ENCODE measurements at places on chromosomes 1 and 21. TPM values are rescaled to one million over a fixed set of nuclear protein-coding genes. Genes with fewer than 3 reads are reported as not detected.

DNA sequence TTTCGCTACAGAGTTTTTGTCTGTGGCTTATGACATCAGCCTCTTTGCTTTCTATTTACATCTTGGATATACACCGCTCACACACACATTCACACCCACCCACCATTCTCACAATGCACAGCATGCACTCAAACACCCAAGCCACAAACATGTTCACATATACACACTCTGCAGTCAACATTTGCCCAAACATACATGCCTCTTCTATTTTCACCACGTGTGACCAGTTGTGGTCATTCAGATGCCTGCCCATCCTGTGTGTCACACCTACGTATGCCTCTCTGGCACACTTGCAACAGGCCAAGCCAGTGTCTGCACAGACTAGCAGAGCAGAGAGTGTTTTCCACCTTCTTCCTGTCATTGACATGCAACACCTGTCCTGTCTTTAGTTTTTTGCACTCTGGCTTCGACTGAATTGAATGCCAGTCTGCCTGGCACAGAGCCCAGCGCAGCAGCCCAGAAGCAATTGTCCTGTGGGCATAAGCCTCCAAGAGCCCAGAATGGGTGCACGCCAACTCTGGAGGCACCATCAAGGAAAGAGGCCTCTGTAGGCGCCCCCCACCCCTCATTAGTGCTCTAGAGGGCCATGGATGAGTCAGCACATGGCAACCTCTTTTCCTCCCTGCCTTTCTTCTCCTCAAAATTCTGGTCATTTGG, 37.7 kb upstream of the LRRN2 start:
- no peaks in the 10 kb centered on the region for H3K36me3 ChIP-seq
- no peaks in the 10 kb centered on the region for H3K27me3 ChIP-seq
- DNase-seq = no peak
- H3K4me3 ChIP-seq = no peak overlapping the region

DNA sequence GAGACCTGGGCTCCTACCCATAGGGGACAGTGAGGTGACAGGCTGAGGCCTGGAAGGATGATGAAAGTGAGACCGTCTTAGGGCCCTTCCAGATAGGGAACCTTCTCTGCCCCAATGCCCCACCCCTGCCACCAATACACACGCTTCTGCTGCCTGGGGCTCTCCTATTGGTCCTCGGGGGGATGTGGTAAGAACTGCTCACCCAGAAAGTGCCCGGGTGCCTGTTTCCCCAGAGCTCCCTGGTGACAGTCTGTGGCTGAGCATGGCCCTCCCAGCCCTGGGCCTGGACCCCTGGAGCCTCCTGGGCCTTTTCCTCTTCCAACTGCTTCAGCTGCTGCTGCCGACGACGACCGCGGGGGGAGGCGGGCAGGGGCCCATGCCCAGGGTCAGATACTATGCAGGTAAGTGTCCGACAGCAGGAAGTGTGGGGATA, 948 bp downstream of the SEMA4A start:
- peaks cover 5% of the 10 kb centered on the region for H3K4me1 ChIP-seq
- H3K27me3 ChIP-seq = no peaks in the 10 kb centered on the region
- no peaks in the 10 kb centered on the region for H3K36me3 ChIP-seq
- H3K4me3 ChIP-seq = no peak overlapping the region
- DNase-seq = no peak

DNA sequence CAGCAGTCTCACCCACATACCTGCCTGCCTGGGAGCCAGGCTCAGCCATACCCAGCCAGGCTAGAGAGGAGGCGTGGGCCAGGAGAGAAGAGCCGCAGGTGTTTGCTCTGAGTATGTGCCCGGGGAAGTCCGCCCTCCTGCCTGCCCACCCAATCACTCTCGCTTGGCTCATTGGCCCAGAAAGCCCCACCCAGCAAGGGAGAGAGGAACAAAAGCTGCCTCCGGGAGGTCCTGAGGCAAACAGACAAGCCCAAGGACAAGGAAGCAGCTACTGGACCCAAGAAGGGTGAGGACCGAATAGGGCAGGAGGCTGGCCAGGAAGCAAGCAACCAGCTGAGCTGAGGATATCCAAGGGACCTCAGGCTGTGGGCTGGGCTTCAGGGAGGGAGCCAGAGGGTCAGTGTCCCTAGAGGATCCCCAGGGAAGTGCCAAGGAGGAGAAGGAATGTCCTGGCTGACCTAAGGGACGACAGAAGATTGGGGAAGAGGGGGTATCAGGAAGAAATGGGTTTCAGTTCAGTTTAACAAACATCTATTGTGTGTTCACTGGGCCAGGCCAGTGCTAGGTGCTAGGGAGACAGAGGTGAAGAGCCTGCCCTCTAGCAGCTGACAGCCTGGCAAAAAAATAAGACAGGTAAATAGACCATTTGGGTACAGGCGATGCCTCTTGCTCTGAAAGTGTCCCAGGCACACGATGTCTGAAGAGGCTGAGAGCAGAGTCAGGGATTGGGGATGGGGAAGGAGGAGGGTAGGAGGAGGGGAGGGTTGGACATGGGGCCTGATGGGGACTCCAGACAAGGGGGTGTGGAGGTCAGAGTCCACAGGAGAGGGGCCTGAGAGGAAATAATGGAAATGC, at the start of gene GJB4:
GJB4 (plus strand) TSS at position 238 of the 855 bp plus-strand sequence. CDS start 1,515 bp downstream, outside the sequence.
- H3K4me3 ChIP-seq = no peak within 1 kb of the TSS
- DNase-seq = no peak
- H3K27ac ChIP-seq = no peak within 1 kb of the TSS
- no peaks in the 10 kb centered on the region for H3K27me3 ChIP-seq
- no peaks in the 10 kb centered on the region for H3K4me1 ChIP-seq

- H3K27me3 ChIP-seq = no peaks in the 10 kb centered on the region
- no peak for DNase-seq
- no peaks in the 10 kb centered on the region for H3K36me3 ChIP-seq
Observed at GRCh38 chr1:59194621-59195020, 102.3 kb upstream of the FGGY start.

DNA sequence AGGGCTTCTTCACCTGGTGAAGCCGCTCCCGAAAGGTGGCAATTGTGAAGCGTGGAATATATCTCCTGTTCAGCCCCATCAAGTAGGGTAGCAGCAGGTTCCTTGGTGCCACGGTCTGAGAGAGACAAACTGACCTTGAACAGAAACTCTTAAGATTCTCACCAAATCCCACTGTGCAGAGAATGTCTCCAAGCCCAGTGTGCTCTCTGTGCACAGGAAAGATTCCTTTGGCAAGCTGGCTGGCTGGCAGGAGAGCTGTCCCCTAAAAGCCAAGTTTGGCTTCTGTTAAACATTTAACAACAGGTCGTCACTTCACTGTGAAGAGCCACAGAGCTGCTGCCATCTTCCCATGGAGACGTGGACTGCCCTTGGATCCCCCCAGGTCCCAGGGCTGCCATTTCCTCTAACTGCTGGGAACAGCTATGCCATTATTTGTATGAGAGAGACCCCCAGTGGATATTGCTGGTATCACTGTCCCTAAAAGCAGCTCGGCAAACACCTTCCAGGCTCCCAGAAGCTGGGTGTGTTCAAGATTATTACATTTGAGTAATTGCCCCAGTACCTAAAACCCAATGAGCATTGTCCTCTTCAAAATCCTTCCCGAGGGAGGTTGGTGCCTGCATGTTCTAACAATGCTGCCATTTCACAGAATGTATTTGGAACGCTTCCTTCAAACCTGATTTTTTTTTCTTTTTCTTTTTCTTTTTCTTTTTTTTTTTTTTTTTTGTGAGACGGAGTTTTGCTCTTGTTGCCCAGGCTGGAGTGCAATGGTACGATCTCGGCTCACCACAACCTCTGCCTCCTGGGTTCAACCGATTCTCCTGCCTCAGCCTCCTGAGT, 71.8 kb downstream of the CD58 start:
- peak; percentile 54 for DNase-seq
- no peaks in the 10 kb centered on the region for H3K36me3 ChIP-seq
- no peaks in the 10 kb centered on the region for H3K27me3 ChIP-seq
- peaks cover 31% of the 10 kb centered on the region for H3K4me1 ChIP-seq

- no peaks in the 10 kb centered on the region for H3K36me3 ChIP-seq
- H3K4me3 ChIP-seq = no peak overlapping the region
- no peaks in the 10 kb centered on the region for H3K4me1 ChIP-seq
- H3K27me3 ChIP-seq = peaks cover 4% of the 10 kb centered on the region
Observed at GRCh38 chr1:204343802-204344201, 15.9 kb downstream of the PLEKHA6 start.

The RGSL1 gene
- polyA plus RNA-seq = not detected
